ENCODE measurements at places on chromosomes 3 and 15.

DNA sequence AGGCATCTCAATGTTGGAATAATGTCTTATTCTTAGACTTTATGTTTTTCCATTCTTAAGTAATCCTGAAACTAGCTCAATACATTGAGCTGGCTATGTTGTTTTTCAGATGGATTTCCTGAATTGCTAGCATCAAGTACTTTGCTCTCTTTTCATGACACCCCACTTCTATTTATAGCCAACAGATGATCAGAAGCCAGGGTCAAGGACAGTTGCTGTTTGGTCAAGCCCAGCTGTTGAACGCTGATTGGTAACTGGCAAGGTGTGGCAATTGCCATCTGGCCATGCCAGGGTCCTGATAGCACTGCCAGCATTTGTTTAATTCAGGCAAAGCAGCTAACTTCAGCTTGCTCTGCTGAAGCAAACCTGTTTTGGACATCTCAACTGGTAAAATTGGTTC lies 46.2 kb upstream of the PLCL2 start:
- no peak for DNase-seq

GRCh38 chr3:45180899-45181298 lies 34.7 kb upstream of the CDCP1 start:
- no peak for DNase-seq

- no peak for DNase-seq
Observed at GRCh38 chr3:178300441-178300959, 235.7 kb upstream of the KCNMB2 start.

- DNase-seq, result peak; percentile 71
Observed at GRCh38 chr3:74614107-74614967, at the start of gene CNTN3. Gene CNTN3, minus strand, starts transcription at chr3:74614659. Its CDS starts 93,547 bp downstream, at chr3:74521112.

- no peak for DNase-seq
Observed at GRCh38 chr3:178386880-178387279, 149.4 kb upstream of the KCNMB2 start.

DNA sequence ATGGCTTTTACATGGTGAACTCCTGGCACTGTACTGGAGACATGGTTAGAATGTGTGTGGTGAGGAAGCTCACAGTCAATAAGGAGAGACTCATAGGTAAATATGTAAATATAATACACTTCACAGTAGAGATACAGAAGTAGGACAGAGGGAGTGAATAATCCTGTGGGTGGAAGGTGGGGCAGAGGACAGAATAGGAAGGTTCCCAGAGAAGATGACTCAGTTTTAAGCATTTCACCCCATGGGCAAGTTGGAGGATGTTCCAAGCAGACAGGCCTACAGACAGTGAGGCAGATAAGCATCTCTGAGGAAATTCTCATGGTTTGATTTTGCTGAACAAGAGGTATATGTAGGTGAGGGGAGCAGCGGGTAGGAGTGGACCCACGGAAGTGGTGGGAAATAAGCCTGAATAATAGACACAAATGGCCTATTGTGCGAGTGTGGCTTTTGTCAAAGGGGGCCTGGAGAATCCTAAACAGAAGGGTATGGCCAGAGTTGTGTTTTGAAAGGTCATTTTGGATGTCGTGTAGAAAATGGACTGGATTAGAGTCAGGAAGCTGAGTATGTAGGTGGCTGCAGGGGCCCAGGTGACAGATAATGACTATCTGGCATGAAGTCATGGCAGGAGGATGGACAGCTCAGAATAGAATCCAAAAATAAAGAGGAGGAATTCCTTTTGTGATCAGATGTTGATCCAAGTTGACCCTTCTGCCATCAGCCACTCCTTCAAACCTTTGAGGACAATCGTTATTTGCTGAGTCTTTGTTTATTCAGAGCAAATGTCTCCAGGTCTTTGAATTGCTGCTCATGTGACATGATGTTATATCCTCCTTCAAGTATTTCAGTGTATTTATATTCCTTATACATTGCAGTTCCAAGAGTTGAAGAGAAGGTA lies 97.3 kb upstream of the THRB start:
- no peak for DNase-seq

DNA sequence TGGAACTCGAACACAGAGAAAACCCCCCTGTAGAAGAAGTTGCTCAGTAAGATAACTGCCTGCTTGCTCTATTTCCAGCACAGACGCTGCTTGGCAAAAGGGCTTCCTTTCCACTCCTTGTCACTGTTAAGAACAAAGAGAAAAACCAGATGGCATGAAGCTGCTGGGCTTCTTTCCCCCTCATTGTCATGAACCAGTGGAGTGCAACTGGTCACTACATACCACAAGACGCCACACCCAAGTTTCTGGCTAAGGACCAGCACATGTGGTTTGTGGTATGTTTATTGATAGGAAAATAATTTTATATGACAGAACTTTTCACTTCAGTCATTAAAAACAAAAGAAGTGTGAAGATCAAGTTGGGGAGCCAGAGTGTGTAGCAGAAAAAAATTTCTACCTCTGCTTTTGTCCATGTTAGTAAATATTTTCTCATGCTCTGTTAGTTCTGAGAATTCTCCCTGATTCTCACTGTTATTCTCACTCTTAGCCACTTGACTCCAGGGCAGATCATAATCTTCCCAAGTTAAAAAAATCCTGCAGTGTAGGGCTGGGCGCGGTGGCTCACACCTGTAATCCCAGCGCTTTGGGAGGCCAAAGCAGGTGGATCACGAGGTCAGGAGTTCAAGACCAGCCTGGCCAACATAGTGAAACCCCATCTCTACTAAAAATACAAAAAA lies 37.9 kb downstream of the CLK3 start:
- no peak for DNase-seq

DNA sequence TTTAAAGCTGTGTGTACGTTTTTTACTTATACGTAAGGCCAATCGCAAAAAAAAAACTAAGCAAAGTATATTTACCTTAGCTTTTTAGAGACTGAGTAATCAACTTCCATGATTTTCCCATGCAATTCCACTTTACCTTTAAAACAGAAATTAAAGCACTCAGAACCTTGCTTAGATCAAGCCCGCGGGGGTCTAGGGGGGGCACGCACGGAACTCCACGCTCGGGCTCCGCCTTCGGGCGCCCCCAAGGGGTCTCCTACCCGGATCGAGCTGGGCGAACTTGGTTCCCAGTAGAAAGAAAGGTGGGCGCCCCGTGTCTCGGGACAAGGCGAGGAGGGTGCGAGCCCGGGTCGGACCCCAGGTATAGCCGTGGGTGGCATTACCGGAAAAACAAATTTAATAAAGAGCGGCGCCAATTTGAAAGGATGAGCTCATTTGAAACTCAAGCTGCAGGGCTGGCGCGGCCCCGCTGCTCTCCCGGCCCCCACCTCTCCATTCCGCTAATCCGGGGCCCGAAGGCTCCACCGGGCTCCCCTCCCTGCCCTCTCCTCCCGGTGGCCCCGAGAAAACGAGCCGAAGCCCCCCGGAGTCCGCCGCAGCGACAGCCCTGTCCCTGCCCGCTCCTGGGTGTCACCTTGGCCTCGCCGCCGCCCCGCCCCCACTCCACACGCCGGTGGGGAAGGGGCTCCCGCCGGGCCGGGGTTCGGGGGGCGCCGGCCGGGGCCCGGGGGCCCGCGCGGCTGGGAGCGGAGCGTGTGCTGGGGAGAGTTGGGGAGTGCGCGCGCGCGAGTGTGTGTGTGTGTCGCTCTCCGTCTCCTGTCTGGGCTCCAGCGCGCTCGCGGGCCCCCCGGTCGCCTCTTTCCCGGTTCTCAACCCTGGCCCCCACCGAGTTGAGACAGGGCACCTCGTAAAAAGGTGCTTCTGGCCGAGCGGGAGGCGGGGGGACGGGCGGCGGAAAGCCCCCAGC lies 1.5 kb downstream of the IGF2BP2 start:
- peak; percentile 61 for DNase-seq

GRCh38 chr3:100261485-100261903 lies 702 bp downstream of the TBC1D23 start:
- no peak for DNase-seq

DNA sequence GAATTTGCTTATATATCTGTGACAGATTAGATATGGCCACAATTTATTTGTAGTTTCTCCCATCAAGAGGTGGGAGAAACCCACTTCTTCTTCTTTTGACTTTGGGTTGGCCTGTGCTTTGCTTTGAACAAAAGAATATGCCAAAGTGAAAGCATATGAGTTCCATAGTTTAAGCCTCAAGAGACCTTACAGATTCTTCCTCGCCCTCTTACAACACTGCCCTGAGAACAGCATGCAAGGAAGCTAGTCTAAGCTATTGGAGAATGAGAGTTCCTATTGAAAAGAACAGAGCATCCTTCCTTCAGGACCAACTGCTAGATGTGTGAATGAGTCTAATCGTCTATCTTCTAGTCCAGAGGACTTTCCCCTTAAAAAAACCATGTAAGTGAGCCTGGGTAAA lies 394.8 kb downstream of the TUSC7 start:
- DNase-seq, result no peak

- no peak for DNase-seq
Observed at GRCh38 chr15:68057758-68058157, 3.6 kb downstream of the PIAS1 start.

- DNase-seq, result no peak
Observed at GRCh38 chr15:46543626-46544025, 908.8 kb downstream of the SQOR start.

DNA sequence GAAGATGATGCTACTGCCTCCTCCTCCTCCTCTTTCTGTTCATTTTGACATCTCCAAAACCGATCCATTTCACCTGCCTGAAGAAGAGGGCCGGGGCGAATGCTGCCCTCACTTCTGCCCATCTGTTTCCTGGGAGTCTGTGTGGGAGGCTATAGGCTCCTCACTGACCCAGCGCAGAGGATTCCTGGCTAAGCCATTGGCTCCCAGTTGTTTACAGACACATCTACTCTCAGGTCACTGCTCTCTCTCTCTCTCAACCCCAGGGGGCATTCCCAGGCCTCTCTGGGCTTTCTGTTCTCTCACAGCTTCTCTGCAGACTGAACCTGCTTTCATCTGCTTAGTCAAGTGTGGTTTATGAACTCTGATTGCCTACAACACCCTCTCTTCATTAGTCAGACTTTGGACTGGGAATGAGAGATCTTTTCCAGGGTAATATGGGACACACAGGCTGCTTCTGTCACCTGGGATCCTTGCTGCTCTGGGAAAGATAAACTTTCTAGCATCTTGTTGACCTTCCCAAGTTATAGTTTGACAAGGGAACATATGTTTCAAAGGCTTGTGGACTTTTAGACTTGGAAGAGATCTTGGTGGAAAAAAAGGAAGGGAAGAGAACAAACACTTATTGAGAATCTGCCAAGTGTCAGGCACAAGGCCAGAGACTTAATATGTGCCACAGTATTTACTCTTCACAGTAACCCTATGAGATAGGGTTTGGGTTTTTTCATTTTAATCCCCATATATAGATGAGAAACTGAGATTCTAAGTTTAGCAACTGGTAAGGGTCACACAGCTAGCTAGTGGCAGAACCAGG lies 30.2 kb upstream of the USP3 start:
- no peak for DNase-seq

DNA sequence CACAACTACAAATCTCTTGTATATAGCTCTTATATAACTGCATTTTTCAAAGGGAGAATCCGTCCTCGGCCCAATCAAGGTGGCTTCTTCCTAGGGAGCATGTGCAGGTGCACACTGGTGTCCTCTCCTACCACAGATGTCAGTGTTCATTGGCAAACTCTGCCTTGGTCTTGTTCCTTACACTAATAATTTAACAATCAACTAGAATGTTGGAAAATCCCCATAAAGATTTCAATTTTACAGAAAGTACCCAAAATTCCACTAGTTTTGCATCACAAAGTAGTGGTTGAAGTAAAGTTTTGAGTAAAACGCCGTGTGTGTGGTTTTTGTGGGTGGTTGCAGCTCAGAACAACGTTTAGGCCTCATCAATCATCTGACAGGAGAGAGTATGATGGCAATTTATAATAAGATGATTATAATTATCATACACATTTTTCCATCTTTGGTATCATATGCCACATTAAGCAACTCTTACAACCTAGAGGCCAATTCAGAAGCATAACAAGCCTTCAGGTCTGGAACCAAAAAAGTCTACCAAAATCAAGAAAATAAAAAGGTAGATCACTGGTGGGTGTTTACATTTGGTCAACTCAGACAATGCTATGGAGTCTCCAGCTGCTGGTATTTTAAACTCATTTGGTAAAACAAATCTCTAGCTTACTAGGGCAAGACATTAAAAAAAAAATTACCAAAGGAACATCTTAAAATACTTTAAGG lies 128.9 kb upstream of the BHLHE40 start:
- DNase-seq, result no peak

- DNase-seq, result no peak
Observed at GRCh38 chr3:168850109-168850508, 754.4 kb upstream of the GOLIM4 start.

DNA sequence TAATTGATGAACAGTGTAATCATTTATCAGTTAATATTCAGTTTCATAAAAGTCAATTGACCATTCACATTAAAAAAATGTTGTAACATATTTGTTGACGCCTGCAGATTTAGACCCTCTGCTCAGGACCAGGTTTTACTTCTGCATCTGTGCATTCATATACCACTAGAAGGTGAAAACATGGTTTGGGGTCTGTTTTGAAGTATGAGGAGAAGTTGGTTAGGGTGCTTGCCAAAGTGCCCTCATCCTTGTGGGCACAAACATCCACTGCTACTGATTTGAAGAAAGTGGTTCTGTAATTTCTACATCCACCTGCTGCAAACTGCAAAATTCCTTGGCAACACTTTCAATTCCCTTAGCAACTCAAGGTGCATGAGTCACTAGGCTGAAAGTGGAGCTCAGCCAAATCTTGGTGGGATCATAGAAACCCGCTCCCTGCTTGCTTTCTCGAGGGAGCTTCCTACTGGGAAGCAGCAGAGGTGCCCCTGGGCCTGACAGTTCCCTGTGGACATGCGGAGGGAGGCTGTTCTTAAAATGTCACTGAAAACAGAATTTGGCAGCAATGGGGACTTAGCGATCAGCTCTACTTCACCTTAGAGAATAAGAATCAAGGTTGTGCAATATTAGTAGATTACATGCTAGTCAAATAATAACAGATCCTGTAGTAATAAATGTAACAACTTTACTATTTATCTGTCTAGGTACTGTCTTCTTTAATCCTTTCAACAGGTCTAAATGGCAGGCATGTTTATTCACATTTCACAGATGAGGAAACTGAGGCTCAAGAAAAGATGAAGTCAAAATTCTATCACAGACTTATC lies 301.0 kb upstream of the TBL1XR1 start:
- DNase-seq, result no peak

DNA sequence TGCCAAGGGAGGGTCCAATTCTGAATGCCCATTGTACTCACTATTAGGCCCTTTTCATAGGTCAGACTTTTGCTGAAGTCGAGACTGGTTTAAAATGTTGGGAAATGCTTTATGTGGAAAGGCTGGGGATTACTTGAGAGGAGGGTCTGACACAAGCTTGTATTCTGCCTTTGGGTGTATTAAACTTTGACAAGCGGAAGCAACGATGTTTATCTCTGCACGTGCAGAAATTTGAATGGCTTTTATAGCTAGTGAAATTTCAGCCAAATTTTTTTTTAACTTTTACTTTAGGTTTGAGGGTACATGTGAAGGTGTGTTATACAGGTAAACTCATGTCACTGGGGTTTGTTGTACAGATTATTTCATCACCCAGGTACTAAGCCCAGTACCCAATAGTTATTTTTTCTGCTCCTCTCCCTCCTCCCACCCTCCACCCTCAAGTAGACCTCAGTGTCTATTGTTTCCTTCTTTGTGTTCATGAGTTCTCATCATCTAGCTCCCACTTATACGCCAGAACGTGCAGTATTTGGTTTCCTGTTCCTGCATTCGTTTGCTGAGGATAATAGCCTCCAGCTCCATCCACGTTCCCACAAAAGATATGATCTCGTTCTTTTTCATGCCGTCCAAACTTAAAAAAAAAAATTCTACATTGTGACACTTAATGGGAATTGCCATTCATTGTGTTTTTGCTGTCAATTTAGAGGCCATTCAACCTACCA lies 223.0 kb upstream of the BHLHE40 start:
- no peak for DNase-seq

Data from glutamatergic neuron (in vitro differentiated cells).